Fibroblast of pulmonary artery (primary cell): ENCODE measurements at places on chromosomes 4 and X.
A peak's percentile ranks its signal among the peaks of the same experiment; 100 is the strongest.

DNA sequence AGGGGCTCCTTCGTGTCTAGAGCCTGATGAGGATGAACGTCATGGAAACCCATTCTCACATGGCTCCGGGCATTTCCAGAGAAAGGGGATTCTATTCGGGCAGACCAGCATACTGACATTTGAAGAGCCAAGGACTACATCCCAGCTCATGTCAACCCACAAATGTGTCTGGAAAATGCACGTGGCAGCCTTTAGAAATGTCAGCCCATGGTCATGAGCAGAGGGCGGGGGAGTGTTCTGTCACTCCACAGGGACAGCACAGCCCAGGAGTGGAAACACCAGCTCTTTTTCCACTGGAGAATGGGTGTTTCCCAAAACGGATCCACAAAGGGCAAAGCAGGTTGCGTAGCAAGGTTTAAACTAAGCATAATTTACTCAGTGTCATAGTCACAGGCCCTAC, 207.0 kb downstream of the BCOR start:
- no peak for DNase-seq

GRCh38 chr4:141220271-141220670, 424 bp upstream of the ZNF330 start:
- no peak for DNase-seq

DNA sequence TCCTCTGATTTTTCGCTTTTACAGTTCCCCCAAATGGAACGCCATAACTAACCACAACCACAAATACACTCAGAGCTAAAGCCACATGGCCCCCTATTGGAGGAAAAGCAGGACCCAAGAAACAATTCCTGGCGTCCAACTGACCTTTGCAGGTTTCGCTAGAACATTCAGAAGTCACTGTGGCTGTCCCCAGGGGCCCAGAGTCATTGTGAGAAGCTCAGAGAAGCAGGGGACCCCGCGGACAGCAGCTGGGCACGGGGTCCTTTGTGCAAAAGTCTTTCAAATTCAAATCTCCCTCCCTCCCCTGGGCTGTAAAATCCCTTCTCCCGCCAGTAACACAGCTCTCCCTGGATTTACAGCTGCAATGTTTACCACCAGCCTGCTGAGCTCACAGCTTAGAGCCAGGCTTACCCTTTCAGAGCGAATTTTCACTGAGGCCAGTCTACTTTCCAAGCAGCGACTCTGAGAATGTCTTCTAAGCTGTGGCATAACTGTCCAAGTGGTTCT, 214.8 kb downstream of the CRLF2 start:
- DNase-seq, result no peak

DNA sequence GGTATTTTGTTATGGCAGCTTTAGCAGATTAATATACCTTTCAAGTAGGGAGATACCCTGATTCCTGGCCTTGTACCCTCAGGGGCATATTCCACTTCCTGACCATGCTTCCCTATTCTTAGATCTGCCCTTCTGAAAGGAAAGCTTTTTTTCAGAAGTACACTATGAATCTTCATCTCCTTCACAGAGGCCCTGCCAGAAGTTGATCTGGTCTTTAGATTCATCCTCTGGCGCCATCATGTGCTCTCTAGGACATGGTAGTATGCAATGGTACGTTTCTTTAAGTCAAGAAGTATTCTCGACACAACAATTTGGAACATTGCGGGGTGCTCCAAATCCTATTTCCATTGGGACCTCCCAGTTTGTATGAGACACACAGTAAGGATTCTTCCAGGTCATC, 39.6 kb upstream of the DIPK2B start:
- DNase-seq, result no peak

GRCh38 chrX:147832707-147833348, 78.9 kb upstream of the FMR1 start:
- DNase-seq, result no peak

GRCh38 chr4:90293320-90293719, 166.1 kb downstream of the CCSER1 start:
- DNase-seq, result peak; percentile 46
